ENCODE measurements at places on chromosomes 12 and 14.

DNA sequence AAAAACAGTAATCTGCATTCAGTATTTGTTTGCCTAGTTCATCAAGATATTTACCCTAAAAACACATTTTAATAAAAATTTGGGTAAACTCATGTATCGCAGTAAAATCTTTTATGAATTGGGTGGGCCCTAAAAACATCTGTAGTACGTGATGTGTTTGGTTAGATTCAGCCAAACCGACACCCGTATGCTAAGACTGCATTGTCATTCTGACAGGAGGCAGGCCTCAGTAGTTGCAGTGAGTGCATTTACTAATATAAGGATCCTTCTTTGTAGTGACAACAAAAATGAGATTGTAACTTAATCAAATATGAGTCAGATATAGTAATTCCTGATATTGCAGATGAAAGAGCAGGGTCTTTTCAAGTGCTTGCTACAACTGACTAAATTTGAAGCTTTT is 191.8 kb downstream of the SLC16A7 start:
- DNase-seq: no peak

- no peak for DNase-seq
Observed at GRCh38 chr12:75783093-75783877, 248.3 kb downstream of the PHLDA1 start.

DNA sequence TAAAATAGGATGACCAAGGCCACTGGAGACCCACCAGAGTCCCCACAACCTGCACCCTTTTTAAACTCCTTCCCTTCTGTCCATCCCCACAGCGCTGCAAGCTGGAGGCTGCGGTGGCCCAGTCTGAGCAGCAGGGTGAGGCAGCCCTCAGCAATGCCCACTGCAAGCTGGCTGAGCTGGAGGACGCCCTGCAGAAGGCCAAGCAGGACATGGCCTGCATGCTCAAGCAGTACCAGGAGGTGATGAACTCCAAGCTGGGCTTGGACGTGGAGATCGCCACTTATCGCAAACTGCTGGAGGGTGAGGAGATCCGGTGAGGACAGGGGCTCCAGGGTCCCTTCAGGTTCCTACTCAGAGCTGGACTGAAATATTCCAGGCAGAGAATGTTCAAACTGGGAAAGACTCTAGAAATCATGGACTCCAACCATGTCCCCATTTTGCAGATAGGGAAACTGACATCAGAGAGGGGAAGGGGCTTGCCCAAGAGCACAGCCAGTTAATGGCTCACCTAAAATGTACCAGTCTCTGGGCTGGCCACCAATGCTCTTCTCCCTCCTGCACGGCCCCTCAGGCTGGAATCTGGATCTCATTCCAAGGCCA is 17.2 kb downstream of the KRT85 start:
- DNase-seq: no peak

DNA sequence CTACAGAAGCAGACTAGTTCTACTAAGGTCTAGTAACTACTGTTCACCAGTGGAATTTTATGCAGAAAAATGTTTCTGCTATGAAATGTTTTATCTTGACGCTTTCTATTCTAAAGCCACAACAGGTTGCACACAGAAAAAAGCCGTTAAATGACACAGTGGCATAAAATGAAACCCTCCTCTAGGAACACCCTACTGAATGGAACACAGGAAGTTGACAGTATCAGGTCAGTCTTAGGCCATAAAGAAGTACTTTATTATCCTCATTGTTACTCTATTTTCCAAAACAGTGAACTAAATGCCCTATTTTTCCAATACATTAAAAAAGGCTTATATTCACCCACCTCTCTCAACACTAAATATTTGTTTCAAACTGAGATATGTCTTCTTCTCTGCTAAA is 21.9 kb downstream of the EPS8 start:
- no peak for DNase-seq

DNA sequence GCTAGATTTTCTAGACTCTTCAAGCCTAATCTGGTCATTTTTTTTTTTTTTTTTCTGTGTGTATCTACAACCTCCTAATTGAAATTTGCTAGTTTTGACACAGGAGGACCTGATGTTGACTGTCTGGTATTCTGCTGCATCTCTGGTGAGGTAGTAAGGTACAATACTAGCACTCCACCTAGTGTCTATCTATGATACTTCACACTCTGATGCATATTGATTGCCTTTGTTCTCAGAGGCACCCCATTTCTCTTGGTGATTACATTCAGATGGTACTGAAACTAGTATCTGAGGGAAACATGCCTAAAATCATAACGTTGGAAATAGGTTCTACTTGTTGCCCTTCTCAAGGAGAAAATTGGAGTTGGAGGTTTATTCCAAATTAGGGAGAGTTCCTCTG is 930.5 kb upstream of the NOVA1 start:
- peak; percentile 78 for DNase-seq

DNA sequence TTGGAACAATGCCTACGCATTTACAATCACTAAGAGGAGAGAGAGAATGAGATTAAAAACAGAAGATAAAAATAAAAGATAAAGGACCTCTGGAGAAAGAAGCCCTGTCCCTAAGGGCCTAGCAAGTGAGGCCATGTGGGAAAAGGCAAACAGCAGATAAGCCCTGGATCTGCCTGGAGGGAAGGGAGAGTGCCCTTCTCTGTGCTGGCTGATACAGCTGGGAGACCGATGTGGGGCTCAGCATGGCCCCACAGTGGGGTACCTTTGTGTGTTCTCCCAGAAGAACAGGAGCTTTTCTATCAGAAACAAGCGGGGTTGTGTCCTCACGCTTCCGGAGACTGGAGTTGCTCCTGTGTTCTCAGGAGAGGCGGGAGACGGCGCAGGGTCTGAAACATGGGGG is 59.9 kb downstream of the TMCC3 start:
- no peak for DNase-seq

DNA sequence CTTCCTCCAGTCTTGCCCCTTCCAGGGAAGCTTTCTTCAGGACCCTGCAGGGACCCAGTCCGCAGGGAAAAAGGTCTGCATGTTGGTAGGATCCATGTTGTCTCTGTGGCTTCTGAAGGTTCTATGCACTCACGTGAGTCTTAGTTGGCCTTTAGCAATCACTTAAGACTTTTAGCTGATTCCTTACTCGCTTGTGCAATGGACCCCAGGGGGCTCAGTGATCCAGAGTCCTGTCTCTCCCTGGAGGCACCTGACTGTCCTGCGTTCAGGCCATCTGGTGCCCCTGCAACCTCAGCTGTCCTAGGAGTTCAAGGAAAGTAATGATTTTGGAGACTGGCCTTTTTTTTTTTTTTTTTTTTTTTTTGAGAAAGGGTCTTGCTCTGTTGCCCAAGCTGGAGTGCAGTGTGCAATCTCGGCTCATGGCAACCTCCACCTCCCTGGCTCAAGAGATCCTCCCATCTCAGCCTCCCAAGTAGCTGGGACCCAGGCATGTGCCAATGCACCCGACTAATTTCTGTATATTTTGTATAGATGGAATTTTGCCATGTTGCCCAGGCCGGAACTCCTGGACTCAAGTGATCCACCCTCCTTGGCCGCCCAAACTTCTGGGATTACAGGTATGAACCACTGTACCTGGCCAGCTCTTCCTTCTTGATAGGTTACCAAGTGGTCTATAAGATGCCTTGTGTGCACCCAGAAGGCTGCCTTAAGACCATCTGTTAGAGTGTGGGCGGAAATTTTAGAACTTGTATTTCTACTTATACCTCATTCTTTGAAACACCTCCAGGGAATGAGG is 4.6 kb downstream of the IFI27L2 start:
- no peak for DNase-seq

DNA sequence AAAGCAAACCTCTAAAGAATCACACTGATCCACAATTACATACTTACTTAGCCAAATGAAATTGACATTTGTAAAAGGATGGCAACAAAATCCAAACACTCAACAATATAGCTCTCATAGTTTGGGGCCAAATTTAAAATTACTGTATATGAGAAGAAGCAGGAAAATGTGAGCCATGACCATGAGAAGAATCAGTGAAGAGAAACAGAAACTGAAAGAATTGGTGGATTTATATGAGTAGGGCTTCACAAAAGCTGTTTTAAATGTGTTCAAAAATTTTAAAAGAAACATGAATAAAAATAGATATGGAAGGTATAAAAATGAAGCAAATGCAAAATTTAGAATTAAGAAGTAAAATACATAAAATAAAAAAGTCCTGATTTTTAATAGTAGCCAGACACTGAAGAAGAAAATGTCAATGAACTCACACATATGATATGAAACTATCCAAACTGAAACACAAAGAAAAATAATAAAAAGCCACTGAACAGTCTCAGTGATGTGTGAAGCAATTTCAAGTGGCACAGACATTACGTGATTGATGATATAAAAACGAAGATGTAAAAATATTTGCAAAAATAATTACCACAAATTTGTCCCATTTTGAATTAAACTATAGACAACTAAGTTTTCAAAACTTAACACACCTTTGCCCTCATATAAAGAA is 87.9 kb upstream of the MDGA2 start:
- DNase-seq: no peak

GRCh38 chr12:52280319-52280795 is 5.9 kb downstream of the KRT86 start:
- DNase-seq: no peak

GRCh38 chr12:59578254-59578653 is 17.6 kb upstream of the SLC16A7 start:
- no peak for DNase-seq

DNA sequence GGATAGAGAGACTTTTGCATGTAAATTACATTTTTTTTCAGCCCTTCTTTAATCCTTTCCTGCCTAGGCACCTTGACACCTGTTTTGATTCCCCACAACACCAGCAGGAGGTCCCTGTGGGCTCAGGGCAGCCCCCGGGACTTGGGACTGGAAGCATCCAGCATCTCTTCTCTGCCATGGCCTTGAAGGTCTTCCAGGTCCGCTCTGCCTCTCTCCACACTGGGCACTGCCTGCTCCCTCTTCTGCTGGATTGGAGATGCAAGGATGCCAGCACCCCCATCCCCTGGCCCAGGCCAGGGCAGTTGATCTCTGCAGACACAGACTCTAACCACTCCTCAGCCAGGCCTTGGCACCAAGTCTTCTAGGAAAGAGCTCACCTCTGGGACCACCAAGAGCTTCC is 134.5 kb upstream of the C14orf180 start:
- no peak for DNase-seq

DNA sequence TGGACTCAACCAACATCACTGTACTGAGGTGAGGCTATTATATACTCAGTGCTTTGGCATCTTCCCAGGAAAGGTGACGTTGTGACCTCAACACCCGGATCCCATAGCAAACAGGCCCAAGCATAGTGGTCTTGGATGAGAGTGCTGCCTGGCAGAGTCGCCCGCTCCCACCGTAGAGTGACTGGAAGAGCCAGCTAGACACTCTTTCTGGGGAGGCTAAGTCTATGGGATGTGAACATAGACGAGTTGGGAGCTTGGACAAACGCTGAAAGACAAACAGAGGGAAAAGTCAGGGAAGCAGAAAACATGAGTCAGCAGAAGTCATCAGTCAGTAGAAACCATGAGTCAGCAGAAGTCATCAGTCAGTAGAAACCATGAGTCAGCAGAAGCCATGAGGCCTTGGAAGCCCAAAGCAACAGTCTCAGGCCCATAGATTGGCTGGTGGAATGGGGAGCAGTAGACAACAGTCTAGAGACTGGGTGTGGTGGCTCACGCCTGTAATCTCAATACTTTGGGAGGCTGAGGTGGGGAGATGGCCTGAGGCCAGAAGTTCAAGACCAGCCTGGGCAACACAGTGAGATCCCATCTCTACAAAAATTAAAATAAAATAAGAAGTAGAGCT is 66.4 kb upstream of the MAP1LC3B2 start:
- no peak for DNase-seq

GRCh38 chr14:61498811-61499210 is 177.4 kb downstream of the PRKCH start:
- DNase-seq: no peak
